Central memory CD8-positive, alpha-beta T cell (primary cell): ENCODE measurements at places on chromosomes 7 and 10.

DNA sequence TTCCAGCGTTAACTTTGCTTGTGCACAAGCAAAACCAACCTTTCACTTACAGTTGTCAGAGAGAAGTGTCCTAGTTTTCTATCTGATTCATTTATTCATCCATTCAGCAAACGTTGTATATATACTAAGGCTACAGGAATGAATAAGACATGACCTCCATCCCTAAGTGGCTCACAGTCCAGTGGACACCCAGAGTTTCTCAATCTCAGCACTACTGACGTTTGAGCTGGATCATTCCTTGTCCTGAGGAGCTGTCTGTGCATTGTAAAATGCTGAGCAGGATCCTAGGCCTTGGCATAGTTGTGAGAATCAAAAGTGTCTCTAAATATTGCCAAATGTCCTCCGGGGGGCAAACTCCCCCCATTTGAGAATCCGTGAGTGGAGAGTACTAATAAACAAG lies 166.7 kb upstream of the PRKCQ start:
- DNase-seq: no peak

DNA sequence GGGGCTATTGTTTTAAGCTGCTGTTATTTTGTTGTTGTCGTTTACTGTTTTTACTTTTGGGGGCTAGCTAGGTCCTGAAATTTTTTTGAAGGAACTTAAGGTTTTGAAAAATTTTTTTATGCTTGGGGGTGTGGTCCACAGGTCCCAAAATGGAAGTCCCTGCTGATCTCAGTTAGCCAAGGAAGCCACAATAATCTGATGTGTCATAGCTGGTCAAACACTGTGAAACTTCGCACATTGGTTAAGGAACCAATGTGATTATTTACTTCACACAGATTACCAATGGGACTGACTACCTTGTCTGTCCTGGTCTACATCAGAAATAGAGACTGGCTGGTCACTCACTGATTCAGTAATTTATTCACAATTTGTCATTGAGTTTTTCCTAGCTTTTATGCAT lies 29.5 kb upstream of the HYCC1 start:
- DNase-seq: no peak

DNA sequence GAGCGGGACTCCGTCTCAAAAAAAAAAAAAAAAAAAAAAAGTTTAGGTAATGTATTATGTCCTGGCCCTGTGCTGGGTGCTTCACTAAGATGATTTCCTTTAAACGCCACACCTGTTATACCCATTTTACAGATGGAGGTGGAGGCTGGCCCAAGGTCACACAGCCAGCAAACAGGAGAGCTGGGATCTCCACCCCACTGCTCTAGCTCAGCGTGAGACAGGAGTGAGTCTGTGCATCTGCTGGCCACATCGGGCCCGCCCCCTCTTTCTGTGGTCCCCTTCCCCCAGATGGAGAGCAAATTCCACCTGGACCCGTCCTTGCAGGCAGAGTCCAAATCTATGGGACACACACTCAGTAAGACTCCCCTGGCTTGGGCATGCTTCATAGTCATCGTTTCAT lies 51.0 kb downstream of the LHPP start:
- DNase-seq: no peak

DNA sequence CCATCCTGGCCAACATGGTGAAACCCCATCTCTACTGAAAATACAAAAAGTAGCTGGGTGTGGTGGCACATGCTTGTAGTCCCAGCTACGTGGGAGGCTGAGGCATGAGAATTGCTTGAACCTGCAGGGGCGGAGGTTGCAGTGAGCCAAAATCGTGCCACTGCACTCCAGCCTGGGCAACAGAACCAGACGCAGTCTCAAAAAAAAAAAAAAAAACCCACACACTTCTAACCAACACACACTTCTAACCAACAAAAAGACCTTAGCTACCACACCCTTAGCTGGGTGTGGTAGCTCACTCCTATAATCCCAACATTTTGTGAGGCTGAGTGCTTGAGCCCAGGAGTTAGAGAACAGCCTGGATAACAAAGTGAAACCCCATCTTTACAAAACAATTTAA lies 33.9 kb upstream of the SPOCK2 start:
- no peak for DNase-seq

DNA sequence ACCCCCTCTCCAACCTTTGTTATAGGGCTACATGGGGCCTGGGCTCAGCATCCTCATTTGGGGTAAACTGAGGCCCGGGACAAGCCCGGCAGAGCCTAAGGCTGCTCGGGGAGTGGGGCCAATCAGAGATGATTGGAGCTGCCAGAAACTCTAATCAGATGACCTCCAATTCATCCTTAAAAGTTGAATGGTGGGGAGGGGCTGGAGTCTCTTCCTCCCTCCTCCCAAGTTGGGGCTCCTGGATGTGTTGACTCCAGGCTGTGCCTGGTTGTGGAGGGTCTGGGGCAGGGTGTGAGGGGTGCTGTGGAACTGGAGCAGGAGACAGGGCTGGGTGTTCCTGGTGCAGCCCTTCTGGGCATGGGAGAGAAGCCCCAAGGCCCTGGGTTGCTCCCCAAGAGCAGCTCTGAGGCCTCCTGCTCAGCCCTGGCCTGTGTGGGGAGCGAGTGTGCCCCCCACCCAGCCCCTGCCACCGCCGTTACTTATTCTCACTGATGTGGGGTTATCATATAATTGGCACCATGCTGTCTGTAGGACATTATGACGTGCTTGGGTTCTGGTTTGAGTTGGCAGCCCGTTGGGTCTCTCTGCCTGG lies 2.2 kb downstream of the BHLHA15 start:
- no peak for DNase-seq
